ENCODE measurements at places on chromosomes 1 and 21. TPM values are rescaled to one million over a fixed set of nuclear protein-coding genes. Genes with fewer than 3 reads are reported as not detected.

RAB25 gene
- total RNA-seq, result 34.8 TPM

CD5L gene
- not detected for total RNA-seq

GRCh38 chr1:223860051-223860622, 14.4 kb upstream of the TP53BP2 start:
- no peaks in the 10 kb centered on the region for H3K4me1 ChIP-seq
- DNase-seq, result no peak
- no peak overlapping the region for H3K27ac ChIP-seq
- no peak overlapping the region for H3K4me3 ChIP-seq

GRCh38 chr21:45467221-45467779, 62.3 kb downstream of the COL18A1 start:
- H3K27me3 ChIP-seq, result no peaks in the 10 kb centered on the region
- H3K4me3 ChIP-seq, result no peak overlapping the region
- DNase-seq, result no peak
- no peaks in the 10 kb centered on the region for H3K4me1 ChIP-seq
- H3K27ac ChIP-seq, result no peak overlapping the region

DNA sequence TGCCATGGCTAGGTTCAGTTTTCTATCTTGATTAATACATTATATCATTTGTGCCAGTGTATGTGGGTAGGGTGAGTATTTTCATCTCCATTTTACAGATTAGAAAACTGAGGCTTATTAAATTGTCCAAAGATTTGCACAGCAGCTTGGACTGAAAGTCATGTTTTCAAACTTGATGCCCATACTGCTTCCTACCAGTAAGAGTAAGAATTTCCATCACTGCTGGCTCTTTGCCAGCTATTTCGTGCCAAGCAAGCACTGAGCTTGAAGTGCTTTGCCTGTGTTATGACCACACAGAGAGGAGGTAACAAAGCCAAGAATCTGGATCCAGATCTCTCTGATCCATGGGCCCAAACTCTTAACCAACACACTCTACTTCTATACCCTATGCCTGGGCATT, 295.0 kb downstream of the VAV3 start:
- DNase-seq, result no peak
- H3K27me3 ChIP-seq, result no peaks in the 10 kb centered on the region
- no peak overlapping the region for H3K27ac ChIP-seq
- no peak overlapping the region for H3K4me3 ChIP-seq
- H3K36me3 ChIP-seq, result no peaks in the 10 kb centered on the region

DNA sequence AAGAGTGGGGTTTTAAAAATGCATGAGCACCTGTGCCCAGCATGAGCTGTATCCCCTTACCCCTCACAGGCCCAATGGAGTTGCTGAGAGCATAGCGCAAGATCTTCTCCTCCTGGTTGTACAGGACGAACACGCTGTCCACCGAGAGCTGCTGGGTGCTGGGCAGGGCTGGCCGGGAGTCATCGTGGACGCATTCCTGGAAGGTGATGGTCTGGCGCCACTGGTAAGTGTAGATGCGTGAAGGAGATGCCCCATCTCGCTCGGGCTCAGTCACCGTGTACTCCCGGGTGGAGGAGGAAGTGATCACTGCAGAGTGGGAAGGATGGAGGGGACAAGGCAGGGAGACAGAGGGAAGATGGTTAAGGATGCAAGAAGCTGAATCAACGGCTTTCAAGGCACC, 39.1 kb downstream of the NID1 start:
- no peaks in the 10 kb centered on the region for H3K27me3 ChIP-seq
- no peak overlapping the region for H3K27ac ChIP-seq
- no peaks in the 10 kb centered on the region for H3K4me1 ChIP-seq
- H3K36me3 ChIP-seq, result no peaks in the 10 kb centered on the region

DNA sequence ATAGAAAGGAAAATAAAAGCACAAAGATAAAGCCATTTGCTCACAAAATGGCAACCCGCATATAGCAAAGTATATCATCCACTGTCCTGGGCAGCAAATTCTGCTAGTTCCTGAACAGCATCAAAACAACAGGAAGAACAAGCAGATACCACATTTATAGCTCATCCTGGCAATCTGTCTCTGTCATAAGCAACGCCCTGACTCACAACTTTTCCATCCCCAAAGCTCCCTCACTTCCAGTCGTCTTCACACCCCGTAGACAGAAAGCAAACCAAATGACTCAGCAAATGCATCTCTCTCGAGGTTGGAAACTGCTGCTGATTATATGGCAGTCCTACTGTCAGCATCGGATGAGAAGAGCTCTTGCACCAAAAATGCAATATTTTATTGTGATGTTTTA, 65.8 kb downstream of the AK5 start:
- no peak for DNase-seq
- no peaks in the 10 kb centered on the region for H3K27me3 ChIP-seq
- no peaks in the 10 kb centered on the region for H3K4me1 ChIP-seq
- no peaks in the 10 kb centered on the region for H3K36me3 ChIP-seq
- no peak overlapping the region for H3K27ac ChIP-seq

DNA sequence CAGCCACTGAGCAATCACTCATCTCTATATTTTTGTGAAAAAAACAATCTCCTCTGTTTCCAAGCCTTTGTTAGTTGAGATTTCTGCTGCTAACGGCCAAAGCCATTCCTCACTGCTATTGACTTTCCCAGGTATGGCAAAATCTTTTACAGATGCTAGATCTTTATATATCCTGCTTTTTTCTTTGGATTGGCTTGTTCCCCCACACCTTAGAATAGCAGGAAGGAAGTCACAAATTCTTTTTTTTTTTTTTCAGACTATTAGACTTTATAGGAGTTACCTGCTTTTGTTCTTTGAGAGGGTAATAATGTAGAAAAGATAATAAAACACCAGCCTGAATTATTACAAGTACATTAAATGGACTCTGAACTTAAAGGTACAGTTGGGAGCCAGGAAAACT, 24.2 kb downstream of the SYF2 start:
- no peak overlapping the region for H3K4me3 ChIP-seq
- no peaks in the 10 kb centered on the region for H3K4me1 ChIP-seq
- H3K27me3 ChIP-seq, result no peaks in the 10 kb centered on the region
- H3K36me3 ChIP-seq, result no peaks in the 10 kb centered on the region
- DNase-seq, result no peak
- no peak overlapping the region for H3K27ac ChIP-seq

- no peak overlapping the region for H3K27ac ChIP-seq
- H3K27me3 ChIP-seq, result no peaks in the 10 kb centered on the region
- no peak overlapping the region for H3K4me3 ChIP-seq
- DNase-seq, result no peak
- peaks cover 11% of the 10 kb centered on the region for H3K4me1 ChIP-seq
These were observed 703 bp upstream of the KRTAP12-1 start for GRCh38 chr21:44682580-44683151.

DNA sequence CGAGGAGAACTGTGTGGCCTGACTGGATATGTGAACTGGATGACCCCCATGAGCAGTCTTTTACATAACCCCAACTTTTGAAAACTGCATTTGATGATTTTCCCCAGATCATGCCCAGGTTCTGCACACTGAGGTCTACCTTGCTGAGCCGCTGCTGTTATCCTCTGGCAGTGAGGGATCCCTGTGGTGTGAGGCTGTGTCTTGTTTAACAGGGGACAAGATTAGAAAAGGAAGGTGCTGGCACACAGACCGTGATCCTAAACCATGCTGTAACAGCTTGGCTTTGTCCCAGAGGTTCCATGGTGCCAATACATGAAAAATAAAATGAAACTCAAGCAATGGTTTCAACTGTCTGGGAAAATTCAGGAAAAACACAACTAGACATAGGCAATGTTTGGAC, 134.2 kb downstream of the ZZZ3 start:
- H3K27me3 ChIP-seq, result no peaks in the 10 kb centered on the region
- H3K27ac ChIP-seq, result no peak overlapping the region
- no peak for DNase-seq
- no peak overlapping the region for H3K4me3 ChIP-seq

DNA sequence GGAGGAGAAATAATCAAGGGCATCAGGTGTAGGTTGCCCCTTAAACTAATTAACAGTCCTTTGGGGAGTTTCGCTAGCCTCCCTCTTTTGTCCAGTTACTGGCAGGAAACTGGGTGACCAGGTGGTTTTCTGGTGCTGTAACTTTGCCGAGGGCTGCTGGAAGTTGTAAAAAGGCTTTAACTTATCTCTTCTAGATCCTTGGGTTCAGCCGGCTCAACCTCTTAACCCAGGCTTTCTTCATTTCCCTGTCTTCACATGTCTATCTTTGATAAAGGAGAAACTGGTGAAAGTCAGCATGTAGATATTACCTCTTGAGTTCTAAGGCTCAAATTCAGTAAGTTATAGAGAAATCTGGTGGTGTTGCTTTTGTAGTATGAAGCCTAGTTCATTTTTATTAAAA, 289.7 kb upstream of the NRIP1 start:
- H3K4me1 ChIP-seq, result no peaks in the 10 kb centered on the region
- DNase-seq, result no peak
- H3K4me3 ChIP-seq, result no peak overlapping the region
- no peak overlapping the region for H3K27ac ChIP-seq

DNA sequence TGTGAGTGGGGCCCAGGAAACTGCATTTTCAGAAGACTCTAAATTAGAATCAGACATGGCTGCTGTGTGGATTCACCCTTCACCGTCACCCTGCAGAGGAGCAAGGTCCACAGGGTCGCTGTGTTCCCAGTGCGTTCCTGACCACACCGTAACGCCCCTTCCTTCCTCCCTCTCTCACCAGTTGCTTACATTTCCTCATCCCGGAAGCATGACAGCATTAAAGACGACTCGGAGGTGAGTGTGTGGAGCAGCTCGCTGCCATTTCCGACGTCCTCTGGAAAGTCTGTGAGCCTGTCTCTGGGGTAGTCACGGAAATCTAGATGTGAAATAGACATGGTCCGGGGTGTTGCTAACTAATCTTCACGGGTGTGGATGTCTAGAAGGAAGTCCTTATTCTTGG, 45.9 kb downstream of the FAAP20 start:
- no peak overlapping the region for H3K4me3 ChIP-seq
- H3K27ac ChIP-seq, result no peak overlapping the region
- no peaks in the 10 kb centered on the region for H3K4me1 ChIP-seq
- peaks cover 3% of the 10 kb centered on the region for H3K36me3 ChIP-seq

GRCh38 chr1:42322577-42322976, 12.5 kb downstream of the FOXJ3 start:
- H3K4me1 ChIP-seq, result no peaks in the 10 kb centered on the region
- no peaks in the 10 kb centered on the region for H3K36me3 ChIP-seq
- no peak for DNase-seq
- H3K27me3 ChIP-seq, result no peaks in the 10 kb centered on the region
- no peak overlapping the region for H3K27ac ChIP-seq
- no peak overlapping the region for H3K4me3 ChIP-seq

Measured in H1 (cell line).